ENCODE measurements at places on chromosomes 11 and 22. TPM values are rescaled to one million over a fixed set of nuclear protein-coding genes. Genes with fewer than 3 reads are reported as not detected.

CCDC116 gene
- 0.70 TPM for total RNA-seq

SLC25A22 gene
- total RNA-seq: 17.6 TPM

OR10V1 gene
- total RNA-seq: not detected

GP1BB gene
- total RNA-seq: 89.4 TPM

IGLL1 gene
- total RNA-seq: not detected

PNPLA5 gene
- total RNA-seq: not detected

MUC15 gene
- total RNA-seq: not detected

RCOR2 gene
- 74.2 TPM for total RNA-seq

ARHGEF17 gene
- total RNA-seq: 60.3 TPM

ADAMTS8 gene
- 6.6 TPM for total RNA-seq

GRCh38 chr11:67285541-67286498, 3.3 kb upstream of the ANKRD13D start:
- no peak for DNase-seq

- DNase-seq: peak; percentile 39
Observed at GRCh38 chr11:59551659-59552521, 40.6 kb downstream of the OR4D9 start.

GRCh38 chr11:101269990-101270660, 140.5 kb upstream of the PGR start:
- no peak for DNase-seq

DNA sequence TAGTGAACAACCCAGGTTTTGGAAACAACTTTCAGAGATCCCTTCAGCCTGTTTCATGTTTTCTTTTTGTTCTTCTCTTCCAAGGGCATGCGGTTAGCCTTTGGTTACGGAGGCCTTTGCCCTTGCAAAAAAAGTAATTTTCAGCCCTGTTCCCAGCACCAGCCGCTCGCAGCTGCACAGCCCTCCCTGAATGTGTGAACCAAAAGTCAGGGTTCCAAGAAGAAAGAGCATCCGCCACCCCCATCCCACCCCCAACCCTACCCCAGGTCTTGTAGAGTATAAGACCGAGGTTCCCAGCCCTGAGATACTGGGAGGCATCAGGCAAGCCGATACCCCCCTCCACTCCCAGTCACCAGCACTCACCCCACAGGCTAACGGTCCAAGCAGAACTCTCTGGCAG, 56.4 kb downstream of the IGLL1 start:
- DNase-seq: no peak

DNA sequence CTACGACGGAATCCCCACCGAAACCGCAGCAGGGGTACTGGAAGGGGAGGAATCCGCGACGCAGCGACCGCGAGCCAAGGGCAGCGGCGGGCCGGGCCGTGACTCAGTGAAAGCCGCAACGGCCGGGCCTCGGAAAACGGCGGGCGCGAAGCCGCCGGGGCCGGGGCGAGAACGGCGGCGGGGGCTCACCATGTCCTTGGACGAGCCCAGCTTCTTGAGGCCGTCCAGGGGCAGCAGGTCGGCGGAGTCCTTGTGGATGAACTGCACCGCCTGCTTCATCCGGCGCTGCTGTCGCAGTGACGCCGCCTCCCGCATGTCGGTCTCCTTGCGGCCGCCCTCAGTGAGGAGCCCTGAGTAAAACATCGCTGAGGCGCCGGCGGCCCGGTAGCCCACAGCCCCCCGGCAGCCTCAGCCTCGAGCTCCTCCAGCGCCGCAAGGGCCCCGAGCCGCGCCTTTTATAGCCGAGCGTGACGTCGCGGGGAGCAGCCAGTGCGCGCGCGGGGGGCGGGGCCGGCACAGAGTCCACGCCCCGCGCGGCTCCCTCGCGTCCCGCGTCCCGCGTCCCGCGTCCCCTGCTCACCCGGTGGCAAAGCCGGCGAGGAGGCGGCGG, at the start of gene NRIP3:
NRIP3 (minus strand) TSS at position 429 of the 610 bp plus-strand sequence; CDS start at position 363, 66 bp downstream.
- peak; percentile 81 for DNase-seq

- peak; percentile 77 for DNase-seq
Observed at GRCh38 chr11:75597636-75598035, 35.6 kb downstream of the SERPINH1 start.

- peak; percentile 98 for DNase-seq
Observed at GRCh38 chr11:62560566-62561103, 13.1 kb downstream of the EEF1G start.

GRCh38 chr11:48028914-48029680, 48.7 kb downstream of the PTPRJ start:
- DNase-seq: no peak
